Activated naive CD4-positive, alpha-beta T cell treated with anti-CD3 and anti-CD28 coated beads, Interleukin-2, amount 10 ng/mL, durations not matched to agents 7 days and 5 days (primary cell): ENCODE measurements at places on chromosomes 3 and 15.

DNA sequence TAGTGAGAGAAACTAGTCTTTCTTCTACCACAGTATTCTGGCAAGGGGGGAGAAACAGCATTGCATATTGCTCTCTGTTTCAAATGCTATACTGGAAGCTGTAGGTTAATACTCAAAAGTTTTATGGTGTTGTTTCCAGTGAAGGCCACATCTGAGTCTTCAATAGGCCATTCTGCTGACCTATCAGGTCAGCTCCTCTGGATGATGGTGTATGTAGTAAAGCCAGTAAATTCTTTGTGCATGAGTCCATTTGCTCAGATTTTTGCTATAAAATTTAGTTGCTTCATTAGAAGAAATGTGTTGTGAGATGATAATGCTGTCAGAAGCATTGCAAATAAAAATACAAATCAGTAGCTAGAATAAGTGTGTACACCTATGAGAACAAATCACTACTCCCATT, 64.9 kb upstream of the RBMS3 start:
- no peak for DNase-seq

- no peak for DNase-seq
Observed at GRCh38 chr15:25169318-25169717, 214.5 kb downstream of the SNRPN start.

DNA sequence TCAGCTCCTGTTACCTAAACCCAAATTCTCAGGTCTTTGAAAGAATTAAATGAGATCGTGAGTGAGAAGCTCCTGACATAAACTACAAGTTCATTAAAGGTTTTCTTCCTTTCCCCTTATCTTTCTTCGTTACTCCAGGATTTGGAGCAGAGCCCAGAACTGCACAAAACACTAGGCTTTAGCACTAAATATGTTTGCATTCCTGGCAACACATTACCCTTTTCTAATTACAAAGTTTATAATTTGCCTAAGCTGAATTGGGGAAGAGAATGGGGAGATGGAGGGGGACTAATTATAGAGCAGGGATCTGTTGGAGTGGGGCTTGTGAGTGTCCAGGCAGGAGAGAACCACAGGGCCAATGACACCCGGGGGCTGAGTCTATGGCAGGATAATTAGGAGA, 109.7 kb downstream of the SV2B start:
- DNase-seq = no peak

DNA sequence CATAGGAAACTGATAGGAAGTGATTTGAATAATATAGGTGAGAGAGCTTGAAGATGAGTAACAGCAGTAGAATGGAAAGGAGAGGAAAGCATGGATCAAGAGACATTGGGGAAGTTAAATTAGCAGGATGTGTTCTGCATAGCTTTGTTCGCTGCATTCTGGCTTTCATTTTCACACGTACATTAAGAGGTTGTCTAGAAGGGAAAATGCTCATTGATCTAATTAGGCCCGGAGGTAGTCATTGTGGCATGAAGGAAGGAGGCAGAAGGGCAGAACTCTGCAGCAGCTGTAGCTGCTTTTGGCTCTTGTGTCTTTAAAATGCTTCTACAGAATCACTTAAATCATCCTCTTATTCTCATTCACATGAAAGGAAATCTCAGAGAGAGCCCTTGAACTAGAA, 40.3 kb downstream of the KCNAB1 start:
- no peak for DNase-seq

GRCh38 chr3:178749471-178749870, 213.2 kb downstream of the KCNMB2 start:
- no peak for DNase-seq

DNA sequence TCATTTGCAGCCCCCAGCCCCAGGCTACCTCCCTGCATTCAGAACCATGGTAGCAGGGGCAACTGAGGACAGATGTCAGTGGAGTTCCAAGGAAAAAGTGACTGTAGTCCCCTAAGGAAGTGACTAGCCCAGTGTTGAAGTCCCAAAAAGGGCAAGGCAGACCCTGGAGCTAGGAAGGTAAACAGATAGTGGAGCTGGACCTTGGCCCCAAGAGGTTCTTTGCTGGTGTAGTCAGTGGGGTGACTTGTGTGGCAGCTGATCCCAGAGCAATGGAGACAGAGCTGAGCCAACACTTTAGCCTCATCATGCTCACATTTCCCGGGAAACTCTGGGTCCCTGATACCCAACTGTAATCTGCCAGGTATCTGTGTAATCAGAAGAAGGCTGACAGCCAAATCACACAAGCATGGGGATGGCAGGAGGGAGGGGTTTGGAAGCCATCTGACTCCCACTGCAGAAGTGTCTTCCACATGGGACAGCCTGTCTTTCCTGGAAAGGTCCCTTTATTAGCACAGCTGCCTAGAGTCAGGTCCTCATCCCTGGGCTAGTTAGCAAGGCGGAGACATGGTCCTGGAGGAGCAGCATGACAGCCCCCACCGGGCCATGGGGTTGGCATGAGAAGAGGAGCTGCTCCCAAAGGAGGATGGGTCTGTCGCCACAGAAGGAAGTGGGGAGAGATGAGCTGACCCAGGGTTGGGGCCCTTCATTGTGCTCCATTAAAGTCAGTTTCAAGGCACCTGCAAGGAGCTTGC, 39.8 kb downstream of the PXYLP1 start:
- no peak for DNase-seq

- DNase-seq = no peak
Observed at GRCh38 chr3:155919728-155920127, 49.3 kb downstream of the GMPS start.

DNA sequence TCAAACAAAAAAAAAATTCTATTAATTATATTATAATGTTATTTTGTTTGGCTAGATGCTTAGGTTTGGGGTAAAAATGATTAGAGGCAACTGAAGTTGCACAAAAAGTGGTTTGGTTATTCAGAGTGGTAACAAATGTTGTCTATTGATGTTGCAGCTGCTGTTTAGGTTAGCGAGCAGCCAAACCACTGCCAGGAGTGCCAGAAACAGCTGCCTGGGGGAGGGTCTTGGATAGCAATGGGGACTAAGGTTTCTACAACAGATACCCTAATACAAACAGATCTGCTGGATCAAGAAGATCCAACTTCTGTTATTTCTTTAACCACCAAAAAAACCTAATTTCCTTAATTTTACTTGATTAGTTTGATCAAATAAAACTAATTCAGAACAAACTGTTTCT, 26.6 kb downstream of the BTLA start:
- DNase-seq = no peak

GRCh38 chr15:38471974-38472373, 18.0 kb downstream of the FAM98B start:
- no peak for DNase-seq

DNA sequence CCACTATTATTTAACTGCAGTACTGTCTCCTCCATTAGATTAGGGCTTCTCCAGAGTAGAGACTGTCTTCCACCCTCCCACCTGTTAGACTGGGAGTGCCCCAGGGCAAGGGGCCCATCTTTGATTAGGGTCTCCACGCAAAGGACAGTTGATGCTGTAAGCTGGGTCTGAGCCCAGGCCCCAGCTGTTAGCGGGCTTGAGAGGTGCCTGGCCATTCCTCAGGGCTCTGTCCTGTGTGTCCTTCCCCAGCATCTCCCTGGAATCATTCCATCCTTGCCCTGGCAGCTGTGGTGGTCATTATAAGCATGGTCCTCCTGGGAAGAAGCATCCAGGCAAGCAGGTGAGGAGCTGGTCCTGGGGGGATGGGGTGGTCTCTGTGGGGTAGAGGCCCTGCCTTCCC, 6.1 kb downstream of the SLC51B start:
- DNase-seq = no peak

DNA sequence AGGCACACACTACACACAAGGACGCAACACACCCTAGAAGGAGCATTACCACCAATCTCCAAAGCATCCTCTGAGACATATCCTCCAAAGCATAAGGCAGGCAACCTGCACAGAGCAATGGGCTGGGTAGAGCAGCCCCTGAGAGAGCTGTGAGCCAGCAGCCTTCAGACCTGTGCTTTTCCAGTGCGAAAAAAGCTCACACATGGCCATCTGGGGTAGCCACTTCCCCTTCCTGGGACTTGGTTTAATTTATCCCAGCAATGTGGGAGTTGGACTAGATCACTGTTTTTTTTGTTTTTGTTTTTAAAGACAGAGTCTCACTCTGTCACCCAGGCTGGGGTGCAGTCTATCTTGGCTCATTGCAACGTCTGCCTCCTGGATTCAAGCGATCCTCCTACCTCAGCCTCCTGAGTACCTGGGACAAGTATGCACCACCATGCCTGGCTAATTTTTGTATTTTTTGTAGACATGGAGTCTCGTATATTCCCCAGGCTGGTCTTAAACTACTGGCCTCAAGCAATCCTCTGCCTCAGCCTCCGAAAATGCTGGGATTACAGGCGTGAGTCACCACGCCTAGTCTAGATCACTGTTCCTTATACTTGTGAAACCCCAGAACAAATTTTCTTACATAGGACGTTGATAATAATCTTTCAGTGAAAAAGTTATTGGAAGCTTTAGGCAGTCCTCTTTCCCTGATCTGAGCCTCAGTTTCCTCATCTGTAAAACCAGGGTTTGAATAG, 18.9 kb downstream of the PTPN23 start:
- DNase-seq = no peak

GRCh38 chr3:143814443-143814889, 33.8 kb downstream of the SLC9A9 start:
- DNase-seq = peak; percentile 30

DNA sequence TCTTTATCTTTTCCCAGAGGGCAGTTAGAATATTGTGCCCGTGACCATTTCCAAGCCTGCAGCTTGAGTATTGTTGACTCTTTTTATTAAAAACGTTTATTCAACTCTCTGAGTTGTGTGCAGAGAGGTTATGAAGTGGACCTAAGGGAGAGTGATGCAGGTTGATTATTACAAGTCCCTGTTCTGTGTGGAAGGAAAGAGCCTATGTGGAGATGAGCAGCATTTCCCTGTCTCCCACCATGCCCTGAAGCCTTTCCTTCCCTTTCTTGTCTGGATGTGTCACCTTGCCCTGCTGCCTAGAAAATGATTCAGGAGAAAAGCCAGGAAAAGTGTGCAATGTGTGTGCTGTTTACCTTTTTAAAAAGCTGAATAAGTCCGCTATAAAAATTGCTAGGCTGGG, 19.4 kb downstream of the ZPLD1 start:
- DNase-seq = no peak

- no peak for DNase-seq
Observed at GRCh38 chr15:47794252-47794914, 77.1 kb downstream of the SEMA6D start.

DNA sequence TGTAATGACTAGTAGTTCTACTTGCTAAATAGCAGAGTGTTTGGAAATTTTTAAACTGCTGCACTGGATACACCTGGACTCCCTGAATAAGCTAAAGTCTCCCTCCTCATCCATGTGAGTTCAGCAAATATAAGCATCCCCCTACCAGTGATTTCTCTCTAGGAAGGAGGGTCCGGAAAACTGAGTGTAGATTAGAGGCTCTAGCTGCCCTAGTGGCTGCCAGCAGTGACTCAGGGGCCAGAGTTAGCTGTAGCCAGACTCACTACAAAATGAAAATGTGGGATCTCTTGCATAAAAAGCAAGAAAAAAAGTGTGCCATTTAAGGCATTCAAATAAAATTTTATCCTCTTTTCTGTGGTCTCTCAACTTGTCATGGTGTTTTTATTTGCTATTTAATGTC, 485.0 kb upstream of the ATP11B start:
- DNase-seq = no peak

DNA sequence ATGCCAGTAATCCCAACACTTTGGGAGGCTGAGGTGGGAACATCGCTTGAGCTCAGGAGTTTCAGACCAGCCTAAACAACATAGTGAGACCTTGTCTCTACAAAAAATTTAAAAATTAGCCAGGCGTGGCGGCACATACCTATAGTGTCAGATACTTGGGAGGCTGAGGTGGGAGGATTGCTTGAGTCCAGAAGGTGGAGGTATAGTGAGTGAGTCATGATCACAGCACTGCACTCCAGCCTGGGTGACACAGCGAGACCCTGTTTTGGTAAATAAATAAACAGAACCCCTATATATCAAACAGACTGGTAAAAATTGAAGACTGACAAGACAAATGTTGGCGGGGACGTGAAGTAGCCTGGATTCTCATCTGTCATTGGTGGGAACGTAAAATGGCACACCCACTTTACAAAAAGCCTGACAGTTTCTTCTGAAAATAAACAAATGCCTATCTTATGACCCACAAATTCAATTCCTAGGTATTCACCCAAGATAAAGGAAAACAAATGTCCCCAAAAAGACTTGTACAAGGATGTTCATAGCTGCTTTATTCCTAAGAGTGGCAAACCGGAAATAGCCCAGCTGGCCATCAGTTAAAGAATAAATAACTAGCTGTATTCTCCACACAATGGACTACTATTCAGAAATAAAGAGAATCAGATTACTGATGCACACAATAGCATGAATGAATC, 47.0 kb upstream of the GK5 start:
- DNase-seq = no peak
